LNCaP clone FGC (cell line): ENCODE measurements at places on chromosomes 16 and 17.
A peak's percentile ranks its signal among the peaks of the same experiment; 100 is the strongest.

DNA sequence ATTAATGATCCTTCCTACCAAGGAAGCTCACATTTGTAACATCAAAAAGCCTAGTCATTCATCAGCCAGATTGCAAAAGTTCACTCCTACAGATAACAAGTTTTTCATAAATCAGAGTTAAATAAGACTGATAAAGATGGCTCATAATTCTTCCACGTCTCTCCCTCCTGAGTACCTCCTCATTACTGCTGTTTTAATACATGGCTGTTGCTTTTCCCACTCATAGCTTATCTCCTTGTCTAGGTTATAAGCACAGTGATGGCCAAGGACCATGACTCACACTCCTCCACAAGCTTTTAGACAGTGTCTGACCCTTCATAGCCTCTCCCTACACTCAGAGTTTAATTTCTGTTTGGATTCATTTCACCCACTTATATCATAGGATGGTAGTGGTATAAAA, 100.9 kb upstream of the MON1B start:
- DNase-seq = no peak

DNA sequence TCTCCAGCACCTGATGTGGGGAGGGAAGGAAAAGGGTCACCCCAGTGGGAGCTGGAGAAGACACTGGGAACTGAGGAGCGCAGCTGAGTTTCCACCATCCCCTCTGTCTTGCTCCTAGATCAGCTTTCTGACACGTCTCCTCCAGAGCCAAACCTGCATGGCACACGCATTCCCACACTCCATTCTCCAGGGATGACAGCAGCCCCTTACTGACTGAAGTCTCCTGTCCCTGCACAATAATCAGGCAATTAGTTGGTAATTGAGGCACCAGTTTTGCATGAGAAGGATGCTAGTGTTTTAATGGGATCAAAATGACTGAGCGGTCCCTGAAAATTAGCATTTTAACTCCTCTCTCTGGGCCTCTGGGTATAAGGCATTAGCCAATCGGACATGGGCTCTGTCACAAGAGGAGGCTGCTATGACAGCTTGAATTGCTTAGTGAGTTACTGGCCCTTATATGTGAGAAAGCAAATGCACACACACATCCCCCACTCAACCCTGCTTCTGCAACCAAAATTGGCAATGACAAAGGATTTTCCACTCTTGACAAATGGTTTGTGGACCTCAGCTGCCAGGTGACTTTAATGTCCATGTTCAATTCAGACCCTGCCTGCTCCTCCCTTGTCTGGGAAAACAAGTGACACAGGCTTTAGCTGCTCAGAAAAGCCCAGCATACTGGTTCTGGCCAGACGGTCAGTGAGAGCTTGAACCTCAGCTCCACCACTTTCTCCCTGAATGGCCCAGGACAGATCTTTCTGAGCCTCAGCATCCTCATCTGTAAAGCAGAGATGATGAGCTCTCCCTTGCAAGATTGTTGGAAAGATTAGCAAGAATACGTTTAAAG, 57.2 kb upstream of the SREBF1 start:
- DNase-seq = no peak

DNA sequence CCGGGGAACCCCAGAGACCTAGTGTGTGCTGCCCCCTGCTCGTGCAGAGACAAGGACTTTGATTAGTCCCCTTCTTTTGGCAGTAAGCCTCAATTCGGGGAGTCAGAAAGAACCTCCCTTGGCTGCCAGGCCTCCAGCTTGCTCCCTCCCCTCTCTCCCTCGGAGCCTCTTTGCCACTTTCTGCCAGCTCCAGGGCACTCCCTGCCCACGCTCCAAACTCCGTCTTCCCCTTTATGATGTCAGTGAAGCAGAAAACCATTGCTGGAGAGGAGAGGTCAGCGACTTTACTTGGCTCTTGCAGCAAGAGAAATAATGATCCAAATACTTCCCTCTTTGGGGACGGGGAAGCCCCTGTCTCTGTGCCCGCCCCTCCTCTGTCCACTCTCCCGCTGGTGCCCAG, 28.1 kb downstream of the TTYH2 start:
- no peak for DNase-seq

DNA sequence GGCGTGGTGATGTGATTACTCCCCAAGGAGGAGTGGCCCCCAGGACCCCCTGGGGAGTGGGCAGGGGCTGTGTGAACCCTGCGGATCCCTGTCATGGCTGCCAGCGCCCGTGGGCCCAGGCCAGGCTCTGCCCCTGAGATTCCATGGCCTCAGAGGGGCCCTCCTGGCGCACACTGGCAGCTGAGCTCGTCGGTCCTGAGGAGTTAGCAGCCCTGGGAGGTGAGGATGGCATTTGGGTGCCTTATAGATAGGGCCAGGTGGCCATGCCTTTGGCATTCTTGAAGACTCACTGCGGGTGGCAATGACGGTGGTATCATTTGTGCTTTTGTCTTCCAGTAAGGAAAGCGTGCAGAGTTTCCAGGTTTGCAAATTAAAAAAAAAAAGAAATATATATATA, 146.8 kb upstream of the GSE1 start:
- DNase-seq = no peak

DNA sequence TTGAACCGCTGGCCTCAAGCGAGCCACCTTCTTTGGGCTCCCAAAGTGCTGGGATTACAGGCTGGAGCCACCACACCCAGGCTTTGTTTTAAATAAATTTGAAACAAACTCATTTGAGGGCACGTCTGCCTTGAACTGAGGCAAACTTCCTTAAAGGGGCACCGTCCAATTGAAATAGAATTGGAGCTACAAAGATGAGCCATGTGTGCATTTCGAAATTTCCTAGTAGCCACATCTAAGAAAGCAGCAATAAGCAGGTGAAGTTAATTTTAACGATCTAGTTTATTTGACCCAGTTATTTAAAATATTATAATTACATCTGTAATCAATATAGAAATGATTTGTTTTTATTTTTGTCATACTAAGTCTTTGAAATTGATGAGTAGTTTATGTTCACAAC, 755 bp upstream of the C16orf89 start:
- DNase-seq = no peak

DNA sequence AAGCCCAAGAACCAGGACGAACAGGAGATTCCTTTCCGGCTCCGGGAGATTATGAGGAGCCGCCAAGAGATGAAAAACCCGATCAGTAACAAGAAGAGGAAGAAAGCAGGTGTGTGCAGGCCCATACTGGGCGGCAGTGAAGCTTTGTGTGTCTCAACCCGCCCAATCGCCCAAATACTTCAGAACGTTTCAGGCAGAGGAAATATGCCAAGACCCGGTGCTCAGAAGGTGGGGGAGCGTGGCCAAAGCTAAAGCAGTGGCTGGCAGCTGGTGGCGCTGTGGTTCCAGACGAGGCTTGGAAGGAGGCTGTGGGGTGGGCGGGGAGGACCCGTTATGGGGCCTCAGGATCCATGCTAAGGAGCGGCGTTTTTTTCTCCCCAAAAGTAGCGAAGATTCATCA, 1.2 kb downstream of the CCDC137 start:
- DNase-seq = no peak

DNA sequence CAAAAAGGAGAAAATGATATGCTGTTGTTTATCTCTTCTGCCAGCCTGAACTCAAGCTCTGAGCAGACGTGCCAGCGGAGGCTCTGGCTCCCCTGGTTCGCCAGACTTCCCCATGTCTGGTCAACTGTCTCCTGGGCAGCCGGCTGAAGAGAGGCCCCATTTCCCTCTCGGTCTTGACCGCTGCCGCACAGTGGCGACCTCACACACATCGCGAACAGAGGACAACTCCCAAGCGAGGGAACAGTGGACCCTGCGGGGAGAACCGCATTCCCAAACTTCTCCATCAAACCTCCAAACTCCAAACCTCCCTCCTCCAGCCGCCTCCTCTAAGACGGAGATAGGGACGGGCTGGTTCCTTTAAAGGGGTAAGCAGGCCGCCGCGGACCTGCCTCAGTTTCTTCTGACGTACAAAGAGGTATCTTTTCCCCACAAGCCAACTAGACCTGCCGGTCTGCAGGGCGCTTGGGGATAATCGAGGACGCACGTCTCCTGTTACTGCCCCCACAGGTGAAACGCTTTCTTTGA, 24.9 kb upstream of the RFFL start:
- no peak for DNase-seq

- no peak for DNase-seq
Observed at GRCh38 chr16:10608687-10609401, 28.4 kb upstream of the EMP2 start.

GRCh38 chr16:58421529-58421928, 29.3 kb downstream of the GINS3 start:
- no peak for DNase-seq

DNA sequence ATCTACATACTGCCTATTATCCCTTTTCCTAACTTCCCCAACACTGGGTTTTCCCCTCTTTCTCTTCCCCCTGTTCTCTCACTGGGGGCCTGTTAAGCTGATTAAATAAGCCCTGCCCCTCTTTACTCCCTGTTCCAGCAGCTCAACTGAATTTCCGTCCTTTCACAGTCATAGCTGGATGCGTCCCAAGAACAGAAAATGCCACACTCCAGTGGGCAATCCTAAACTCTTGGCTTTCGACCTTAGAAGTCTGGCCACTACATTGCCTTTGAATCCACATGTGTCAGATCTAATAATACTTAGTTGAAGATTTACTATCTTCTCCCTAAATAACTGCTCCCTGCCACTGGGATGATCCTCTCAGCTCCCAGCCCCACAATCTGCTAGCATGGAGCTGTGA, 34.5 kb downstream of the KCNJ16 start:
- no peak for DNase-seq

GRCh38 chr16:68356249-68356918, 45.6 kb downstream of the PRMT7 start:
- no peak for DNase-seq

GRCh38 chr17:65103896-65104295, 33.3 kb upstream of the RGS9 start:
- DNase-seq = no peak

- DNase-seq = peak; percentile 84
Observed at GRCh38 chr17:81566461-81567126, 14.4 kb upstream of the FAAP100 start.

GRCh38 chr17:50661348-50661747, 26.7 kb downstream of the ABCC3 start:
- no peak for DNase-seq

GRCh38 chr16:35510701-35511100, 2051.3 kb downstream of the TP53TG3F start:
- DNase-seq = no peak

- DNase-seq = peak; percentile 89
Observed at GRCh38 chr16:75251280-75252048, at the start of gene BCAR1. Gene BCAR1 (minus strand): TSS chr16:75251624. CDS start chr16:75251482, 142 bp downstream.

DNA sequence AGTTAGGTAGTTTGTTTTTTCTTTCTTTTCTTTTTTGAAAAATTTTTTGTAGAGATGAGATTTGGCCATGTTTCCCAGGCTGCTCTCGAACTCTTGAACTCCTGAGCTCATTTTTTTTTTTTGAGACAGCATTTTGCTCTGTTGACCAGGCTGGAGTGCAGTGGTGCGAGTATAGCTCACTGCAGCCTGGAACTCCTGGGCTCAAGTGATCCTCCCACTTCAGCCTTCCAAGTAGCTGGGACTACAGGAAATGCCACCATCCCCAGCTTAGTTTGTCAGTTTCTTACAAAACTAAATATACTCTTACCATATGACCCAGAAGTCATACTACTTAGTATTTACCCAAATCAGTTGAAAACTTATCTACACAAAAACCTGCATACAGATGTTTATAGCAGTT, 14.4 kb upstream of the FBXO47 start:
- DNase-seq = no peak

DNA sequence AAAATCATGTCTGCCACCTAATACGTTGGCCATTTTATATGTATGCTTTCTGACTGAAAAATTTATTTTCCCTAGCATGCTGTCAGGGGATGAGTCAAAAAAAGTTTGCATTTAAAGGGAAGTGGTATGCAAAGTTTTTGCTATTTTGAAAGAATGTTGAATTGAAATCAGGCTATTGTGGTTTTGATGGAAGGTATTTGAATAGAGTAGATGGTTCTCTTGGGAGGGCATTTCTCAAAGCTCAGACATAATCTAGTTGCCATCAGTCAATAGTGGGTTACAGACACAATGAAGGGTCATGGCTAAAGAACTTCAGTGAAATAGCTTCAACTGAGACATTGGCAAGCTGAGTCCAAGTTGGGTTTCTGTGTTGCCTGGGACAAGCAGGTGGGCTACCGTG, 102.4 kb downstream of the MAP2K6 start:
- no peak for DNase-seq

GRCh38 chr17:76219670-76220383, 20.5 kb downstream of the RNF157 start:
- no peak for DNase-seq
